Uterus (tissue), 4 donors: ENCODE measurements at places on chromosomes 13 and 19. TPM values are rescaled to one million over a fixed set of nuclear protein-coding genes. Genes with fewer than 3 reads are reported as not detected.

PROZ gene
- total RNA-seq = not detected

FGF22 gene
- total RNA-seq = 1.4 TPM

TMPRSS9 gene
- not detected for total RNA-seq

USPL1 gene
- total RNA-seq = 62.1 TPM

NEK3 gene
- 22.9 TPM for total RNA-seq

ATXN8OS gene
- total RNA-seq = not detected

CDKN2D gene
- total RNA-seq = 7.7 TPM

CYP4F8 gene
- total RNA-seq = not detected

LENG9 gene
- total RNA-seq = 3.7 TPM

SIGLEC10 gene
- 0.90 TPM for total RNA-seq
